HAP-1 (cell line): ENCODE measurements at places on chromosomes 1 and 21.

DNA sequence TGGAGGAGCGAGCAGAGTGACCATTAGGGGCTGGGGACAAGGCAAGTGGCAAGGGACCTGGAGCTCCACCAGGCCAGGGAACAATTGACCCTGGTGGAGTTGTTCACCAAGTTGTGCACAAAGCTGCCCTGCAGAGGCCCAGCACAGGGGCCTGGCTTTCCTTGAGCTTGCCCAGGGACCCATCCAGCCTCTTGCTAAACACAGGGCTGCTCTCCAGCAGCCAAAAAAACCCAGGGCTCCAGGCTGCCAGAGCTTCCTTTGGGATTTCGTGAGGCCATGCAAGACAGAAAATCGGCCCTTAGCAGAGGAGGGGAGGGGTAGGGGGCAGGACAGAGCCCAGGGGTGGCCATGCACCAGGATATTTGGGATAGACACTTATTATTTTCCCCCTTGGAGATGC, 32.6 kb downstream of the LRP8 start:
- no peak for DNase-seq

- DNase-seq, result no peak
Measured at GRCh38 chr1:224175617-224176016, 7.4 kb upstream of the DEGS1 start.

- DNase-seq, result no peak
Measured at GRCh38 chr1:59411147-59411546, 114.3 kb downstream of the FGGY start.

- no peak for DNase-seq
Measured at GRCh38 chr1:12669529-12670068, 25.7 kb downstream of the AADACL4 start.

GRCh38 chr1:16915627-16915973, 6.1 kb upstream of the CROCC start:
- no peak for DNase-seq

DNA sequence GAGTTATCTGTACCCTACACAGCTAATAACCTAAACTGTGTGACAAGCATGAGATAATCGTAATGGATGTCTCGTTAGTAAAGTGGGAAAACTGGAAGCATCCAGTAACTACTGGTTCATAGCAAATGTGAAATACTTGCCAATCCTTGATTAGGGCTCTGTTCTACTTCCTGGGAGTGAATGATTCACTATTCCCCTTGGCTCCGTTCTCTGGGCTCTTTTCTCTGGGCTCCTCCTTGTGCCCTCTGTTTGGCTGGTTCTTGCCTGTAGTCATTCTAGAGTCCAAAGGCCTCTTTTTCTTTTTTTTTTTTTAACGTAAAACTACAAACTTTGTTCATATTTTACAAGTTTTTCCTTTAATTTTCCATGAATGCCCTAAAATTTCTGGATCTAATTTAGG, 465.8 kb upstream of the PLXNA2 start:
- DNase-seq, result no peak

- DNase-seq, result no peak
Measured at GRCh38 chr1:14775434-14775833, 176.9 kb downstream of the KAZN start.

DNA sequence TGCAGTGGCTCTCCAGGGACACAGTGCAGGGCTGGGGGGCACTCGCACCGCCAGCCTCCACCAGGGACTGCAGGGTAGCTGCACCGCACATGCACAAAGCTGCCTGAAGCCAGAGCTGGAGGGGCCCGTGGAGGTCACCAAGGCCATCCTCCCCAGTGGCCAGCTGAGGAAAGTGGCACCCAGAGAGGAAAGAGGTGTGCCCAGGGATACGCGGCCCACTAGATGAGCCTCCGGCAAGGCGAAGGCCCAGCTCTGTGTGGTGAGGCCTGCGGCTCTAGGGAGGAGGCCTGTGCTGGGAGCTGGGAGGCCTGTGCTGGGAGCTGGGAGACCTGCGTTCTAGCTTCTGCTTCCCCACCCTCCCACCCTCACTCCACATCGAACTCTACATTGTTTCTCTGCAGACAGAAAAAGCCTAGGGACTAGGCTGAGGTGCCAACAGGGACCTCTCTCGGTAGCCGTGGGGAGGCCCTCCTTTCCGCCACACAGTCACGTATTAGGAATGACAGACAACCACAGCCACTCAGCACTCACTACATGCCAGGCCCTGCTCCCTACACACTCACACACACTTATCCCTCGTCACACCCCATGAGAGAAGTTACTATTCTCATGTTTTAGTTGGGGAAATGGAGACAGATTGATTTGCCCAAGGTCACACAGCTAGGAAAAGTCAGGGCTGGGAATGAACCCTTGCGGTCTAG, 921 bp upstream of the ASCL5 start:
- DNase-seq, result no peak

DNA sequence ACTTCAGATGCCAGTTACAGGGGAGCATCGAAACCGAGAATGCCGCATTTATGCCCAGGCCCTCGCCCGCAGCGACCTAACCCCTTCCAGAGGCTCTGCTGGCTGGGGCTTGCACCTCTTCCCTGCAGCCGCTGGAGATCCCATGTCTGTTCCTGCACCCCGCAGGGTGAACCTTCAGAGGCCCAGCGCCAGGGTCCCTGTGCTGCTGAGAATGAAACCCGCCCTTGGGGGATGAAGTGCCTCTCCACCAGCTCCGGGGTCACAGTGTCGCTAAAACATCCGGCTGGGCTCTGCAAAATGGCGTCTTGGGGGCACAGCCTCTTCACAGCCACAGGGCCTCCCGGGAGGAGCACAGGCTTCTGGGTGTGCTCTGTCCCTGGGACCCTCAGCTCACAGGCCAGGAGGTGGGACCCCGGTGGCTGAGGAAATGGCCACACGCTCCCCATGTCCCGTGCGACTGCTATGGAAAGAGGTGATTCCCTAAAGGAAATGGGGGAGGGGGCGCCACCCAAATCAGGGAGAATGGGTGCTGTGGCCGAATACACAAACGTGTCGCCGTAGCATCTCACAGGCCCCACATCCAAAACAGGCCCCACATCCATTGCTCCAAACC, 39.9 kb upstream of the TSPEAR start:
- no peak for DNase-seq

DNA sequence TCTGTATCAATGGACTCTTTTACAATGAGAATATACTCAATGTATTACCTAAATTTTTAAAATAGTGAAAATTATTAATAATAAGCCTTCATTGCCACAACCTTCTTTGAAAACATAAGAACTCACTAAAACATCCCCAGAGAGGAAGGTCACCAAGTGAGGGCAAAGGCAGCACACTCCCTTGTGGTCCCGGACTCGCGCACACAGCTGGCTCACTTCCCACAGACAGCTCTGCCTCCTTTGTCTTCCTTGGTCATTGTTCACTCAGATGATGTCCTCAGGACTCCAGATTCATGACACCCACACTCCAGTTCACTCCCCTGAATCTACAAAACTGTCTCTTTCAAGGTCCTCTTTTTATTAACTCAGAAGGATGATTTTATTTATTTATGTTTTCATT, 19.2 kb upstream of the UBR4 start:
- no peak for DNase-seq
